ENCODE measurements at places on chromosomes 16 and 17.

DNA sequence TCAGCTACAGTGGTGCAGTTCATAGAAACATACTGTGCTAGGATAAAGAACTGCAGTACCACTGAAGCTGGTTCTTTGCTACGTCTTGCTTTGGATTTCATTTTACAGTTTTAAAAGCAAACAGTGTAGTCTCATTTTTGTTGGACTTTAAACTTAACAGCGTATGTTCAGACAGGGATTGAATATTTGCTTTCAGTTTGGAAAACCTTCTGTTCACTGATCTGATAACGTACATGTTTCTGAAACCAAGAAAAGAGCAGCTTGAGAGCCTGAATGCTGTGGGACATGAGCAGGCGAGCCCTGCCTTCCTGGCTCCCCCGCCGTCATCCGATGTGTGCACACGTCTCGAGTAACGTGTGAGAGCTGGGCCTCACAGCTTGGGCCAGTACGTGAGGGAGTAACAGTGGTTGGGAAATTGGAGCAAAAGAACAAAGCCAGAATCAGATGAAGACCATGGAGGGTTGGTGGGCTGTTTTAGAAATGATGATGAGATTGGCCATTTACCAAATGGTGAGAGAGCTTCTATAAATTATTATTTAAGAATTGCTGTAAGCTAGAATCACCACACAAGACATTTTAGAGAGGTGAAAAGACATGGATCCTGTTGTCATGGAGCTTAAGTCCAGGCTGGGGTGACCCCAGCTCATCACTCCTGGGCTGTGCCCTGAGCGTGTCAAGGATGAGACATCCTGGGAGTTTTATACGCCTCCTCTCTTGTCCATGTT is 20.8 kb upstream of the CLEC18C start:
- no peak for DNase-seq

DNA sequence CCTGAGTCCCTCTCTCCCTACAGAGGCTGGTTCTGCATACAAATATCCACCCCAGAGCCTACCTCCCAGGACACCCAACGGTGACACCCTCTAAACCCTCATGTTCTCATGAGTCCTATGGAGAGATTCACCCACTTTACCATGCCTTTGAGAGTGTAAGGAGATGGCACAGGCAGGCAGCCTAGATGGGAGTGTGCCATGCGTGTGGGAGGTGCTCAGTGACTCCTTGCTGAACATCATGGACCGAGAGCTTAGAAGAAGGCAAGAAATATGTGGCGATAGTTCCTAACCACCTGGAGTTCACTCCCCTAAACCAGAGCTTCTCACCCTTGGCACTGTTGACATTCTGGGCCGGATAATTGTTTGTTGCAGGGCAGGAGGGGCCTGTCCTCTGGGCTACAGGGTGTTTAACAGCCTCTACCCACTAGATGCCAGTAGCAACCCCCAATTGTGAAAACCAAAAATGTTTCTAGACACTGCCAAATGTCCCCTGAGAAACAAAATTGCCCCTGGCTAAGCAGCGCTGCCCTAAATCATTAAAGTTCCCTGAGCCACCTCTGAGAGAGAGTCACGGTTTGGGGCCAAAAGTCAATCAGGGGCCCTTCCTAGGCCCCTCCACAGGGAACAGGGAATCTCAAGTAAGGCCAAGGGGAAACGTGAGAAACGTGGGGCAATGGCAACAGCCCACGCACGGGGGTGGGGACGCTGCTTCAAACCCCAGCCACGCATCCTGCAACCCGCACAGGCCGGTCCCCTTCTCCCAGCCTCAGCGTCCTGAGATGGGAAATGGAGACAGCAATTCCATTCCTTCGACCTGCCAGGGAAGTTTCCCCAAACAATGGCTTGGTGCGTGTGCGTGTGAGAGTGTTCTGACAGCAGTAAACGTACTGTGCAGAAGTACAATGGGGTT is 66.8 kb downstream of the C16orf78 start:
- no peak for DNase-seq

DNA sequence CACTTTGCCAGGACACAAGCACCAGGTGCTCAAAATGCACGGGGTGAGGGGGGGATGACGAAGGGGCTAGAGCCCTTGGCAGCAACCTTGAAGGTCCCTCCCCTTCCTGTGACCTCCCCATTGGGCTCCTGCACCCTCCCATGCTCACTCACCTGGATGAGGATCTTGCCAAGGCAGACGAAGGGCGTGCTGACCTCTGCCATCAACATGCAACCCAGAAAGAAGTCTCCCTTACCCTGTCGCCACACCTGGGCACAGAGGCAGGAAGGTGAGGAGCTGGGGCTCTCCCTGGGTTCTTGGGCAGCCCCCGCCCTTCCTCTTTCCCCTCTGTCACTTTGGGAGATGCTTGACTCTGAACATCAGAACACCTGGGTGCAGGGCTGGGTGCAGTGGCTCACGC is 2.6 kb downstream of the C16orf92 start:
- no peak for DNase-seq

DNA sequence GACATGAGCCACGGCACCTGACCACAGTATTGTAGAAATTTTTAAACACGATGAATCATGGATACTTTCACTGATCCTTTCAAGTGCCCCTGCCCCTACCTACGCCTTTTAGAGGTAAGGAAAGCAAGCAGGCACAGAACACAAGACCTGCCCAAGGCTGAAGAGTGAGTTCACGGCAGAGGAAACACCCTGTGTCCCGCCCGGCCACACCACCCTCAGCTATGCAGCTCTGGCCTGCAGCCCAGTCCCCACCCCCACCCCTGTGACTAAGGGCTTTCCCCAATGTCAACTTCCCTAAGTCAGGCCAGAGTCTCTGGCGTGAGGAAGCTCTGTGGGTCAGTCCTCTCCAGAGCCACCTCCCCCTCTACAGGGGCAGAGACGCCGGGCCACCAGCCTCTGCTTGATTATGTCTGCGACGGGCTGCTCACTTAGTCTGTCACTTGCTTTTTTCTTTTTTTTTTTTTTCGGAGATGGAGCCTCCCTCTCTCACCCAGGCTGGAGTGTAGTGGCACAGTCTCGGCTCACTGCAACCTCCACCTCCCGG is 8.4 kb downstream of the SLC16A5 start:
- DNase-seq, result no peak

- DNase-seq, result no peak
Measured at GRCh38 chr16:31200821-31201568, 1.6 kb downstream of the PYCARD start.

DNA sequence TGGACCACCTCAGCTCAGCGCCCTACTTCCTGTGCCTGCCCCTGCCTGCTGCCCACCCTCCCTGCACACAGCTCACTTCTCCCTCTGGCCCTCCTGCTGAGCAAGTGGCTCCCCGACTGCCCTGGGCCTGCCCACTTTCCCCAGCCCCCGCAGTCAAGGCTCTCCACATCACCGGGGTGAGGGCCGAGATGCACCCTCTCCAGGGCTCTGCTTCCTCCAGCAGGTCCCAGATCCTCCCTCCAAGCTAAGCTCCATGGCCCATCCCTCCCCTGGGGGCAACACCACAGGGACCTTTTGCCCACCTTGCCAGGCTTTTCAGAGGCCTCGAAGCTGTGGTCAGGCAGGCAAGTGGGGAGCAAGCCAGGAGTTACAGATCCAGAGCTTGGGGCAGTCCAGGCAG is 820.2 kb downstream of the KCNJ18 start:
- DNase-seq, result no peak

- DNase-seq, result no peak
Measured at GRCh38 chr17:83179811-83180210, 100.4 kb downstream of the METRNL start.
